ENCODE measurements at places on chromosomes 4 and X.
A peak's percentile ranks its signal among the peaks of the same experiment; 100 is the strongest.

DNA sequence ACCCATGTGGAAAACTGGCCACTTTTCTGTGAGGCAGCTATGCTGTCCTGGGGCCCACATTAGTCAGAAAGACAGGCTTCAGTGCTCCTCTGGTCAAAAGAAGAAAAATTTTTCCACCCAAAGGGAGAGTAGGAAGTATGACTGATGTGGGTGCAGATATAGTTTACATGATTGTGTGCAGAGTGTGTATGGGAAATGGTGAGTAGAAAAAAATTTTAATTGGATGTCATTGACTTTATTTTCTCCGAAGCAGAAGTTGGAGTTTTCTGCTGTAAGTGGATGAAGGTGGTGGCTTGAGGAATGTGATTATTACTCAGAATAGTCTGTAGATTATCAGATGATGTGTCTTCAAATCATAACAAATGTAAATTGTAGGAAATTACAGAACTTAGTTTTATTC lies 241.5 kb upstream of the IGFBP7 start:
- no peak for DNase-seq

DNA sequence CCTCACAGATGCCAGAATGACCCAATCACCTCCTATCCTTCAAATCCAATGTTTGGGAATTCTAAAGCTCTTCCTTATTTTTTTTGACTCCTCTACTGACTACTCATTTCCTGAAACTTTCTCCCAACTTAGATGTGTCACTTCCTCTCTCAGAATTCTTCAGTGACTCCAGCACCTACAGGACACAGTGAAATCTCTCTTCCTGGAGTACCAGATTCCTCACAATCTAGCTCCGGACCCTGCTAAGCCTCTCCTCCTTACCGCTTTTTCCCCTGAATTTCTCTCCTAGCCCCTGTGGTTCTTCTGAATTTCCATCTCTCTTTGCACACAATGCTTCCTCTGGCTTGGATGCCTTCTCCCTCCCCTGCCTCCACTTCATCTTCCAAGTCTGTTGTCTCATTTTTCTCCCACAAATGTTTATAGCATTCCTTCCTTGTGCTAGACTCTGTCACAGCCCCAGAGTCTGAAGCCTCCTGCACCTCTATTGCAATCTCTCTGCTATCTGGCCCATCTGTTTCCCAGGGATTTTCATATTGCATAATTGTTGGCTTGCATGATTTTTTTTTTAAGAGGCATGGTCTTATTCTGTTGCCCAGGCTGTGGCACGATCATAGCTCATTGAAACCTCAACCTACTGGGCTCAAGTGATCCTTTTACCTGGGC lies 80.1 kb downstream of the ANAPC4 start:
- no peak for DNase-seq

GRCh38 chr4:67712000-67712625 lies 11.2 kb upstream of the UBA6 start:
- no peak for DNase-seq

DNA sequence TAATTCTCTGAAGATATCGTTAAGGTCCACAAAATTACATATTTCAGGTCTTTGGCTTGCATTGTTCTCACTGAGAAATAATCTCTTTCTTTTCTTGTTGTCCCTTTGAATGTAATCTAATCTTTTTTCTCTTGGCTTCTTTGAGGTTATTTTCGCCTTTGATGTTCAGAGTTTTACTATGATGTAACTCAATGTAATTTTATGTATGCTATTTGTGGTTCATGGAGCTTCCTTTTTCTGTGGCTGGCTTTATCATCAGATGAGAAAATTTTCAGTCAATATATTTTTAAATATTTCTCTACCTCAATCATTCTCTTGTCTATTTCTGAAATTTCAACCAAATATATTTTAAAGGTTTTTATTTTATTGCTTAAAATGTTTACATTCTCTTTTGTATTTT lies 672.2 kb downstream of the TRAM1L1 start:
- no peak for DNase-seq

- DNase-seq, result no peak
Observed at GRCh38 chr4:141081921-141082395, 51.3 kb downstream of the RNF150 start.

- DNase-seq, result peak; percentile 64
Observed at GRCh38 chr4:123398066-123398852, 1.7 kb downstream of the SPRY1 start.

GRCh38 chr4:101621120-101621519 lies 169.4 kb upstream of the BANK1 start:
- DNase-seq, result no peak

DNA sequence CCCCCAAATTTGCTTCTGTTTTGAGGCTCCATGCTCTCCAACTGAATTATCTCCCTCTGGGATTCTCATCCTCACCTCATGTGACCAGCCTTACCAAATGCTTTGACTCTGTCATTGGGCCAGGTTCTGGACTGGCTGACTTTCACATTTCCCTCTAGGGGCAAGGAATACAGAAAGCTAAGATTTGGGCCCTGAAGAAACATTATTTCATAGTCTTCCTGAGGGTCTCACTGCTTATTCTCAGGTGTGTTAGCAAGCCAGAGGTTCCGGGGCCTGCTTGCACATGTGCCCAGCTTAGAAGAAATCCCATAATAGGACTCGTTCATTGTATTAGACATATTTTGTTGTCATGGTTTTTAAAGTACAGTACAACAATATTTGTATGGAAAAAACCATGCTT lies 62.6 kb upstream of the TEX13D start:
- no peak for DNase-seq

DNA sequence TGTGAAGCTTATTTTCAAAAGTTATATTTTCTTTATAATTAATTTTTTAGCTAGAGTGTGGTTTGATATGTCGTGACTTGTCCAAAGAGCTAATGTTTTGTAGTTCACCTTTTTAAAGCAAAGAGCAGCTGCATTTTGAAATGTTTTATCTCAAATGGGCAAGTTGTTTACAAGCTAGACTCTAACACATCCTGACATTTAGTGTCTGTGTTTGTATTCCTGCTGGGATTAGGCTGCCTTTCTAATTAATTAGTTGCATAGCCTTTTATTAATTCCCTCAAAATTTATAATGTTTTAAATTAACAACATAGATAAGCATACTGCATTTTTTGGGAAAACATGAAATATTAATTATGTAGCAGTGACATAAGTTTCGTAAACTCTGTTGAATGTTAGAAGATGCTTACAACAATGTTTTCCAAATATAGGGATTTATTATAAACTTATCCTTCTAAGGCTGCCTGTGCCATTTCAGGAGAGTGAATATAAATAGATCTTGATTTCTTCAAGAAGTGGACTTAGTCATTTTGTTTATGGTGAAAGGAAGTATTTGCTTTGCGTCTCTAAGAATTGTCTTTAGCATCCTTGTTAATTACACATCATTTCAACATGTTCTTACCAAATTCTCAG lies 37.7 kb upstream of the NUDT6 start:
- no peak for DNase-seq

DNA sequence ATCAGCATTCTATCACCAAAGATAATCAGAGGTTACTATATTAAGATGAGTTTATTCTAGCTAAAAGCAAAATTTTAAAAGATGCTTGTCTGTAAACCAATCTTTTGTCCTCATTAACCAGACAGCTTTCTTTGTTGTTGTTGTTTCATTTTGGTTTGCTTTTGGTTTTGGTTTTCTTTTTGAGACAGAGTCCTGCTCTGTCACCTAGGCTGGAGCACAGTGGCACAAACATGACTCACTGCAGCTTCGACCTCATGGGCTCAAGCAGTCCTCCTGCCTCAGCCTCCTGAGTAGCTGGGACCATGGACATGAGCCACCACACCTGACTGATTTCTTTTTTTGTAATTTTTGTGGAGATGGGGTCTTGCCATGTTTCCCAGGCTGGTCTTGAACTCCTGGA lies 102.9 kb downstream of the COX18 start:
- no peak for DNase-seq

DNA sequence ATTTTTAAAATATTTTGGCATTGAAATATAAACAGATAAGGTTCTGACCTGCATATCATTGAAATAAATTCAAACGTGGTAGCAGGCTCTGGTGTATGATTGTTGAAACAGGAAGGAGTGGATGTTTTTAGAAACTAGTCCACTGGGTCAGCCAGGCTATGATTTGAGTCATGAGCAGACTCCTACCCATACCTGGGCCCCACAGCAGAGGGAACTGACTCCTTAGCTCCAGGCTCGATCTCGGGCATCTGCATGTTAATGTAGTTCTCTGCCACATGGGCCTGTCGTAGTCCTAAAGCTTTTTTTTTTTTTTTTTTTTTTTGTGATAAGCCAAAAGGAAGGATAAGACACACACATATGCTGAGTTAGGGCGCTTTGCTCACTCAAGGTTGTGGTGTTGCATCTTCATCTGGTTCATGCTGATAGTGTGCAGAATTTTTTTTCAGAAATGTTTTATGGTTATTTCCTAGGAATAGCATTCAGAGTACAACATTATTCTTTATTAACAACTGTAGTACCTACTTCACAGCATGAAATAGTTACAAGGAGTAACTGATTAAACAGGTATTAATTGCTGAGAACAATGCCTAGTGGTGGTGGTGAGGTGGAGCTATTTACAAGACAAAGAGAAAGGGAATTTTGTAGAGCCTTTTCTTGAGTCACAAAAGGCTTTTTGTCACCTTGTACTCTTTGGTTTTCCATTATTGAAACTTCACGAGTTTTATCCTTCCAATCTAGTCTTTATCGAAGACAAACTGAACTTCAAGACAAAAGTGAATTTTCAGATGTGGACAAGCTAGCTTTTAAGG lies 27.3 kb downstream of the OFD1 start:
- no peak for DNase-seq

- no peak for DNase-seq
Observed at GRCh38 chr4:157888281-157888680, 284.5 kb downstream of the GASK1B start.

All from left ventricle myocardium inferior (tissue), 1 donor.